ENCODE measurements at places on chromosomes 3 and 15.

- peak; percentile 29 for DNase-seq
These were observed 20.2 kb upstream of the DIPK2A start for GRCh38 chr3:143951351-143951971.

- DNase-seq = no peak
These were observed 76.8 kb downstream of the TAMM41 start for GRCh38 chr3:11769704-11770476.

DNA sequence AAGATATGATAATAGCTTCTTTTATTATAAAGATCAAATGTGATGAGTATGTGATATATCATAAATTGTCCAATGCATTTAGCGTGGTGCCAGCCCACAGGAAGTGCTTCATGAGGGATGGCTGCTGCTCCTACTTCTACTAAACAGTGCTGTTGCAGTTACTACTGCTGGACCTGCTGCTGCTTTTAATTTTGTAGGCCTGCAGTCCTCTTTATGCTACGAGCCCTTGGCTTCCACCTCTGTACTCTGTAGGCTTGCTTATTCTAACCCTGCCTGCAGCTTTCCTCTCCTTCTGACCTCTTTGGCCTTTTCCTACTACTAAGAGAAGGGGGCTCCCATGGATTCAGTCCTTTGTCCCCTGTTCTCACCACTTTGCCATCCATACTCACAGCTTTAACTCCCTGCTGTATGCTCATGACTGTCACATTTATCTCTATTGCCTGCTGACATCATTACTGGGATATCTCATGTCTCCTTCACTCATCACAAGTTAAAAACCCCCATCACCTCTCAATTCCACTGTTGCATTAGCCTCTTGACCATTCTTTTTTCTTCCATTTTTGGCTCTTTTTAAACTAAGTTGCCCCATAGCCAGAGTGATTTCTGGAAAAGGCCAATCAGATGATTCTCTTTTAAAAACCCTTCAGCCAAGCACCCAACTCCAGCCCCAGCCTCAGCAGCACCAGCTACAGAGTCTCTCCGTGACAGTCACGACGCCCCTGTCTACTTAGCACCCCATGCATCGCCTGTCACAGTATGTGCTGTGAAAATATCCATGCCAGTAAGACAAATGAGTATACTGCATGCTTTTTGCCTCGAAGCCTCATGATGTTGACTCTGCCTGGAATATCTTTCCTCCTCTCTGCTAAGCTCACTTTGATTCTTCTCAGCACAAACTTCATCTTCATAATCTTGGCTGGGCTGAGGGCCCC is 56.3 kb downstream of the PLCL2 start:
- DNase-seq = no peak

- no peak for DNase-seq
These were observed 133.0 kb upstream of the NR2E3 start for GRCh38 chr15:71677352-71677751.

- DNase-seq = no peak
These were observed 13.7 kb upstream of the TLE3 start for GRCh38 chr15:70111203-70112073.

DNA sequence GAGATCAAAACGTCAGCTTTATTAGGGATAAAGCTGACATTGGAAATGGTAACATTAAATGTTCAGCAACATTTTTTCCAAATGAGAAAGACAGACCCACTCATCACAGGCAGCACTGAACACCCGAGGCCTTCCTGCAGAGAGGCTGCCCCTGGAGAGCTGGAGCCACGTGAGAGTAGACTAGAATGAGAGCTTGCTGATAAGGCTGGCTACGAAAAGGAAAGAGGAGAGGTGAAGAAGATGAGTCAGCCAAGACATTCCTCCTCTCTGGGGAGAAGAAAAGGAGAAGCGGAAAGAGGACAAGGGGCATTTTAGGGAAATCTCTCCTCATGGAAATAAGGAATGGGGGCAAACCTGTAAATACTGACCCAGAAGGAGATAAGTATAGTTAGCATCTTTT is 7.3 kb downstream of the CYP19A1 start:
- DNase-seq = no peak

DNA sequence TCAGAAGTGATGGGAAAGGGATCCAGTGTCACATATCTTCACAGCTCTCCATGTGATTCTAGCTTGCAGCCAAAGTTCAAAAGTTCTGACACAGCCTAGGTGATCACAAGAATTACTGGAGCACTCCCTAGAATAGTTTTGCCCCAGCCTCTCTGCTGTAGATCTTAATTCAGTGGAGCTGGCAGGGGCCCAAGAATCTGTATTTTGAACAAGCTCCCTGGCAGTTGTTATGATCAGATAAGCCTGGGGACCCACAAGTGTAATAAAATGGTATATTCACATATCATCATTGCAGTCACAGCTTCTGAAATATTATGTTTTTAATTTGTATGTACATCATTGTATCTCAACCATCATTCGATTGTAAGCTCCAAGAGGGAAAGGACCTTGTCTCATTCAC is 62.3 kb downstream of the NOX5 start:
- no peak for DNase-seq

GRCh38 chr15:93520206-93520605 is 431.2 kb upstream of the RGMA start:
- no peak for DNase-seq

DNA sequence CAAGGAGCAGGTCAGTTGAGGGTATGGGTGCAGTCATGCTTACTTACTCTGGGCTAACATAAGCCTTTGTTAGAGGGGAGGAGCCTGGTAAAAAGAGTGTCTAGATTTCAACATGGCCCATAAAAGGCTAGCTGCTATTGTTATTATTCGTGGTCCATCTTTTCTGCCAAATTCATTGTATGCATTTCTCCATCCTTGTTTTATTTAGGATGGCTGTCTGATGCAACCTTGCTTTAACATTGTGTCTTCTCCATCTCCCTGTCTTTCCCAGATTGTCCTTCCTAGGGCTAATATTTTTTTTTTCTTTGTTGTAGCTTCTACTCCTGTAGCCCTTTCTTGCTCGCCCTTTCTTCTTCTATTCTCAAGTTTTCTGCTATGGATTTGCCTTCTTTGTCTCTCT is 12.6 kb downstream of the RBMS3 start:
- DNase-seq = no peak

DNA sequence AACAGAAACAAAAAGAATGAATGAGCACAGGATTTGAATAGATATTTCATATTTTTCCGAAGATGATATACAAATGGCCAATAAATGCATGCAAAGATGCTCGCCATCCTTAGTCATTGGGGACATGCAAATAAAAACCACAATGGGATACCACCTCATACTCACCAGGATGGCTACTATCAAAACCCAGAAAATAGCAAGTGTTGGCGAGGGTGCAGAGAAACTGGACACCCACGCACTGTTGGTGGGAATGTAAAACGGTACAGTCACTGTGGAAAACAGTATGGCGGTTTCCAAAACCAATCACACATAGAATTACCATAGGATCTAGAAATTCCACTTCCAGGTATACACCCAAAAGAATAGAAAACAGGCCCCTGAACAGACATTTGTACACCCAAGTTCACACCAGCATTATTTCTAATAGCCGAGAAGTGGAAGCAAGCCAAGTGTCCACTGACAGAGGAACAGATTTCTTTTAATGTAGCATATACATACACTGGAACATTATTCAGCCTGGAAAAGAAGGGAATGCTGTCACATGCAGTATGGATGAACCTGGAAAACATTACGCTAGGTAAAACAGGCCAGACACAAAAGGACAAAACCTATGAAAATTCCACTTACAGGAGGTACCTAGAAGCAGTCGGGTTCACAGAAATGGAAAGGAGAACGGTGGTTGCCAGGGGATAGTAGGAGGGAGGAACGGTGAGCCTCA is 3.6 kb downstream of the RNF168 start:
- no peak for DNase-seq

GRCh38 chr3:176978441-176978840 is 218.8 kb downstream of the TBL1XR1 start:
- DNase-seq = no peak

DNA sequence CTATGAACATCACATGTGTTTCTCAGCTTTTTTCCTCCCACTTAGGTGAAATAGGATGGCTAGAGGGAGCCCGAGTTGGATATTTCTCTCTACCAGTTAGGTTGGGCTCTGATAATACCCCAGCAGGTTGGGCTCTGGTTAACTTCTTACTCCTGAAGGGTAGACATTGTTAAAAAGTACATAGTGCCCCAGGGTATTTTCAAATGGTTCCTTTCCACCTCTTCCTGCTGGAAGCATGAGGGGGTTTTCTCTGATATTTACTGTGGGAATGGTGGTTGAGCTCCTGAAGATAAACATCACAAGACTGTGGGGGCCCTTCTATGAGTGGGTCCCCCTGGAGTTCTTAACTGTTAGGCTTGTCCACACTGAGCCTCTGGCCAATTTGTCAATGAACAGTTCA is 36.1 kb upstream of the SPESP1 start:
- no peak for DNase-seq

DNA sequence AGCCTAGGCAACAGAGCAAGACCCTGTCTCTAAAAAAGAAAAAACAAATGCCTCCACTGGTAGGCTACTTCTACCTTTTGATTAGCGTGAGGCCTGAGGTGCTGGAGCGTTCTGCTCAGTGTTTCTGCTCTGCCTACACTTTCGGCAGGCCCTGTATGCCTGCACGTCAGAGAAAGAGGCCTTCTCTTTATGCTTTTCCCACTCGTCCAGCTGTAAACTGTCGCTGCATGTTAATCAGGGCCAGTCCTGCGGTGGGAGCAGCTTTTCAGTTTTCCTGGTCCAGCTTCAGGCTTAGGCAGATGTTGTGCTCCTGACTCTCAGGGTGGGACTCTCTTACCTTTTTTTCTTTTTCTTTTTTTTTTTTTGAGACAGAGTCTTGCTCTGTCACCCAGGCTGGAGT is 25.3 kb downstream of the CSPG5 start:
- DNase-seq = no peak

DNA sequence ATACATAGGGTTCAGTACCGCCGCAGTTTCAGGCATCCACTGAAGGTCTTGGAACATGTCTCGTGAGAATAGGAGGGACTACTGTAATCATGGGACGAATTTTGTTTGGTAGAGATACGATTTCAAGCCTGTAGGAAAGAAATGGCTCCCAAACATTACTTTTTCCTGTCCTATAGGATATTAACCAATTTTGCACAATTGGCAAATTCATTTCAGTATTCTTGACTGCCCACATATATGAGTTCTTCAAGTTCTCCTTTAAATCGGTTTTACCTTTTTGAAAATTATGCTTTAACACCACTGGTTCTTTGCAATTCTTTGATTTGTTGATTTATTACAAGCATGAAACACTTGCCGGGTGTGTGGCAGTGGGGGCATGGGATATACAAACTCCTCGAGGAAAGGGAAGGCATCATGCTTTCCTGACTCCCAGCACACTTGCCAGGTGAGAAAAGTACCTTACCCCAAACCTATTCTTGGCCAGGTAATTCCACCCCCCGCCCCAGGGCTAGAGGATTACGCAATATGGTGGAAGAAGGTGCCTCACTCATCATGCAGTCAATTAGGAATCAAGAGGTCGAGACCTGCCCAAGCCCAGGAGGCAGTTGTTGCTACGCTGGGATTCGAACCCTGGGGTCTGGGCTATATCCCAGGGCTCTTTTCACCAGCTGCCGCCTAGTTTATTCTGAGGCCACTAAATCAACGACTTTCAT is 584 bp upstream of the LARS2 start:
- DNase-seq = no peak

DNA sequence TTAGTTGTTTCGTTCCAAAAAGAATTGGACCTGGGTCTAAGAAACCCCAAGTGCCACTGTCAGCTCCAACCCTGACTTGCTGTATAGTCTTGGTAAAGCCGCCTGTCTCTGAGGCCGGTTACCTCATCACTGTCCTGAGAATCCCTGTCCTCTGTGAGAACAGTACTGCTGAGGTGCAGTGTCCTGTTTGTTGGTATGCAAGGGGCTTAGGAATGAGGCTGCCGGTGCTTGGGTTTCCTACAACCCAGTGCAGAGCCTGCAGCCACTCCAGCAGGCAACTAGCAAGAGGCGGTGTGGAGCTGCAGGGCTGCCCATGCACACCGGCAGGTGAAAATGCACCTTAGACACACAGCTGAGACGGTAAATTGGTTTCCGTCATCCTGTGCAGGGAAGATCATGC is 52.0 kb upstream of the ATG7 start:
- DNase-seq = no peak

DNA sequence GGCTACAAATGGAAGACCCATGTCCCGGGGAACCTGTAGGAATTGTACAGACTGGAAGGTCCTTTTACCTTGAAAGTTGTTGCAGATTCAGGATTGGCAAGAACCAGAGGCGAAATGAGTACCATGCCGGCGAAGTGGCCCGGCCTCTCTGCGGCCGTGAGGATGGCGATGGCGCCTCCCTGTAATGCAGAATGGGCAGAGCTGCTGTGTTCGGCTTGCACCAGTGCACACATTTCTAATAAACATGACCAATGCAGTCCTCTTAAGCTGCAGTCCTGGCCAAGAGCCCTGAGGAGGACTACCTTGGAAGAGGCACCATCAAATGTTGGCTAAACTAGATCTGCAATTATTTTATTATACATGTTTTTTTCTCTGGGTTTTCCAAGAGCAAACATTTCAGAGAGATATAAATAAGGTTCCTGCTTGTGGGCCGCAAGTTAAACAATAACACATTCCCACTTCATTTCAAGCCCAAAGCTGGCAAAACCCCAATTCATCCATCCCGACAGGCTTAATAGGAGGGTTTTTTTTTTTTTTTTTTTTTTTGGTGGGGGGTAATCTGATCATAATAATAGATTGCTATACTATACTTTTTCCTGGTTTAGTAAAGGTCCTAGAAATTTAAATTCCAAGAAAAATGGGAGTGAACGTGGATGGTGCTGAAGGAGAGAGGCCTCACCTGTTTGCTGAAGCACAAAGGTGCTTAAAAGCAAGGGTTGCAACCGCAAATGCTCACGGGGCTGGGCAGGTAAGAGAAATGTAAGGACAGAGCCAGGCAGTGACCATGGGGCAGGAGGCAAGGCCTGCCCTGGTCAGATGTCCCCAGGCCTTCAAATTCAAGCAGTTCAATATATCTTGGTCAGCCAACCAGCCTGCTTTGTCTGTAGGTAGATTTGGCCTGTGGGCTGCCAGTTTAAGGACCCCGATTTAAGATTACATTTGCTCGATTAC is 48.5 kb downstream of the ABTB1 start:
- DNase-seq = no peak

GRCh38 chr3:53160061-53160659 is 849 bp upstream of the PRKCD start:
- DNase-seq = no peak

GRCh38 chr3:179036226-179036625 is 35.4 kb downstream of the ZMAT3 start:
- DNase-seq = no peak

- no peak for DNase-seq
These were observed 45.7 kb upstream of the ABI3BP start for GRCh38 chr3:101038880-101039279.

GRCh38 chr3:197542741-197543454 is 12.9 kb downstream of the BDH1 start:
- DNase-seq = no peak

All from GM13976 (cell line).